Stimulated activated naive CD8-positive, alpha-beta T cell treated with anti-CD3 and anti-CD28 coated beads, Interleukin-15, Interleukin-2, amounts not matched to agents 100 U/mL and 50 U/mL, for 24 hours (primary cell): ENCODE measurements at places on chromosomes 6 and 20.

GRCh38 chr6:21592953-21593352 is 598 bp upstream of the SOX4 start:
- DNase-seq = no peak

DNA sequence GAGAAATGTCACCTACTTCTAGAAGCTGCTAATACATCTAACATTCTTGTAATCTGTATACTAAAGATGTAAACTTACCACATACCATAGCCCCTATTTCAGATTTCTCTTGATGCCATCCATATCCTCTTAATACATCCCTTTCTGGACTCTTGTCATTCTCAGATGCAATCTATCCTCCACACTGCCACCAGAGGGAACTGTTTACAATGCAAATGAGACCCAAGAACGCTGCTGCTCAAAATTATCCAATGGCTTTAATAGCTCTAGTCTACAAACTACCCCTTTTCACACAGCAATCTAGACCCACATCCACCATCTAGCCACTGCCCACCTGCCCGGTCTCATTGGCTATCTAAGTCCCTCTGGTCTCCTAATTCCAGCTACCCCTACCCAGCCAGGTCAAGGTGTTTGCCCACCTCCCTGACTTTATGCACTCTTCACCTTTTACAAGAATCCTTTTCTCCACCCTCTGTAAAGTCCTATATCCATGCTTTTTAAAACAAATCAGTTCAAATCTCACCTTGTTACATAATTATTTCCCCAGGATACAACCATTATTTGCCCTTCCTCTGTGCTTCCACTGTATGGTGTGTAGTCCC is 14.8 kb downstream of the FAXC start:
- peak; percentile 13 for DNase-seq

DNA sequence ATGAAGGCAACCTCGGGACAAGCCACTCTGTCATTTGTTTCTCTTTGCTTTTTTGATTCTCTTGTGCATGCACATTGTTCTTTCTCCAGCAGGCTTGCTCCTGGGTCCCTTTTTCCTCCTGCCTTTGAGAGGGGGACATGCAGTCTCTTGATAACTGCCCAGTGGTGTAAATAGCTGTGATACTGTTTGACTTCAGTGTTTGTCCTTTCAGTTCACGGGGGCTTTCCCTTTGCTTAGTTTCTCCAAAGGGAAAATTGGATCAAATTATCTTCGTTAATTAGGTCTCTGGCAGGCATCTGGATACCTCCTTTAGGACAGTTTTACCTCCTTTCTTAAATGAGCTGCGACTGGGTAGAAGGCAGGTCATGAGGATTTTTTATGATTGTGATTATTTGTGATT is 41.5 kb downstream of the RALGAPB start:
- no peak for DNase-seq

DNA sequence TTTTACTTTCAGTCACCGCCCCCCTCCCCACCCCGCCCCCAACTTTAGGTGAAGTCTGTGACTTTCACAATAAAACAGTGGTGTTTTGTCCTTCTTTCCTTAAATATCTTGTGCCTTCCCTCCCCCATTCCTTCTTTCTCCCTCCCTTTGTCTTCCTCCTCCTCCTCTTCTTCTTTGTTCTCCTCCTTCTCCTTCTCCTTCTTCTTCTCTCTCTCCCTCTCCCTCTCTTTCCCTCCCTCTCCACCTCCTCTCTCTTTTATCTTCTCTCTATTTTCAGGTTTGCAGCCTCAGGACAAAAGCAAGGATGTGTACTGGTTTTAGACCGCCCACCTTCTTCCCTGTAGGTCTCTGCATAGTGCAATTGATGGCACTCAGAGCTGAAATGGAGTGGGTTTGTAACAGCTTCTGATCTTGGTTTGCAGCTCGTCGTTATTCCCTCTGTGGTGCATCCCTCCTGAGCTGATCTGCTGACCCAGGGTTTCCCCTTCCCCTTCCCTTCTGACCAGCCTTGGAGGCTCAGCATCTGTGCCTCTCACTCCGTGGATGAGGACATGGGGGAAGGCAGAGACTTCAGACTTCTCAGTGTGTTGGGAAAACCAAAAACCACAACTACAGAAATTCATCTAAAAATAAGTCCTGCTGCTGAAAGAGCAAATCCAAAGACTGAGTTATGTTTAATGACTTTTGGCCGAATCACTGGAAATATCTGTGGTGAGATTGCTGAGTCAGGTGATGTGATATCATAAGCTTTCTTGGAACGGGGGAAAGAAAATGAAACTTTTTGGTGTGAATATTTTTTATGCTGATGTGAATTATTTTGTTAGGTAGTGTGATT is 6.9 kb downstream of the VGLL2 start:
- no peak for DNase-seq

DNA sequence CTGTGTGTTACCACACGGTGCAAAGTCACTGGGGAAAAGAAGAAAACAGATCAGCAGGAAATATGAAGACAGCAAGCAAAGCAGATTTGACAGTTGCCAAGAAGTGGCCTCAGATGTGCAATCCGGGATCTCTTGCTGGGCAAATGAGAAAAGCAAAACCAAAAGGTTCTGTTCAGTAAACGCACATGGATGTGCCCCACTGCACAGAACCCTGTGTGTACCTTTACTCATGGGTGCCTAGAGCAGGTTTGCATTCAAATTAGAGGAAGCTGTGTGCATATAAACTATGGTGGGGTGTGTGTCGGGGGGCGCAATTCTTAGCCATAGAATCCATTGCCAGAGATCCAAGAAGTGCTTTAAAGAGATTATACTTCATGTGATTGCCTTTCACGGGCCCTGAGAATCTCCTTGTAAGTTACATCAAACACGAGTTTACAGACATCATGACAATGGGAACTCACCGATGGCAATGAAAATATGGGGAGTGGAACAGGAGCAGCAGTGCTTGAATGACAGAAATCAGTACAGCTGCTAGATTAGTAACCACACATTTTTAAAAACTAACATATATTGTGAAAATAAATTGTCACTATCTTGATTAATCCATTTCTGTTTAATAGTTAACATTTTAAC is 154.3 kb downstream of the ADGRG6 start:
- no peak for DNase-seq

DNA sequence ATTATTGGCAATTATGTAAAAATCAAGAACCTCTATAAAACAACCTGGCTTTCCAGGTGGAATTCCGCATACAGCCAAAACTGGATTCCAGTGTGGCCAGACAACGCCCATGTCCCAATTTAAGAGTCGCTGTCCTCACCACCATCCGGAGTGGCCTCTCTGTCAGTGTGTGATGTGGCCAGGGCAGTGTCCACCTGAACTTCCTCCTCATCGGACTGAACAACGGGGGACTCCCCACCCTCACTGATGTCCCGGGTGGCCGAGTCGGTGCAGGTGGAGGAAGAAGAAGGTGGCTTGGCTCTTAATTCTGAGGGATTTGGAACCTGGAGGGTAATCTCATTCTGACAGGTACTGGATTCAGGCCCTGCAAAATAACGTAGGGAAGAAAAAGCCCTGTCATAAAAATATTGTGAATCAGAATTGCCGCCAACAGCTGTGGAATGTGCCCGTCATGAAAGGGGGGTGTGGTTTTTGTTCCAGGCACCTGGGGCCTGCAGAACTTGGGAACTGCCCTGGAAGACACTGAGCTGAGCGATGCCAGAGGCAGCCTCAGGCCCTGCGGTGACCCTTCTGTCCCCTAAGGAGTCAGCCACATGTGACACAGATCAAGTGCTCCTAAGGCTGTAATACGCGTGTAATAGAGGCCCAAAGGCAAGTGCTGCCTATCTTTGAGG is 139.8 kb downstream of the DTNBP1 start:
- no peak for DNase-seq

GRCh38 chr20:54048891-54049545 is 21.4 kb downstream of the BCAS1 start:
- no peak for DNase-seq

DNA sequence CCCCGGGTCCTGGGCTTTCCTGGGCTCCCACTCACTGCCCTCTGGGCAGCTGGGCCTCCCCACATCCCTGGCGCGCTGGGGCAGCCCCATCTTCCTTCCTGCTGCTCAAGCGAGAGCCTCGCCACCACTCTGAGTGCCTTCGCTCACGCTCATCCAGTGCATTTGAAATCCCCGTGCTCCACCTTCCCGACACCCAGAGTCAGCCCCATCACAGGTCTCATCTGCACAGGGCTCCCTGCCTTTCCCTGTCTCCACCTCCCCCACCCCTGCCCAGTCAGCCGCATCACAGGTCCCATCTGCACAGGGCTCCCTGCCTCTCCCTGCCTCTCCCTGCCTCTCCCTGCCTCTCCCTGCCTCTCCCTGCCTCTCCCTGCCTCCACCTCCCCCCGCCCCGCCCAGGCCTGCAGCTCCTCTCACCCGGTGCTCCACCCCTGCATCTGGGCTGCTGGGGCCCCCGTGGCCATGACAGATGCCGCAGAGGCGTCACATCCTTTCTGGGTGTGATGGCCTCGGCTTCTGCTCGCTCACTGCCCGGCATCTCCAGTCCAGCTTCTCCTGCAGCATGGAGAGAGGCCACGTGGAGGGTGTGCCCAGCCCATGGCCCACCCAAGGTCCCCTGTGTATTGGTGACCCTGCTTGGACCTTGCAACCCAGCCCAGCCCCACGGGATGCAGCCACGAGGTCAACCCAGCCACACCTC is 9.0 kb upstream of the BHLHE23 start:
- no peak for DNase-seq
